Foreskin fibroblast (primary cell): ENCODE measurements at places on chromosomes 6 and 20.

GRCh38 chr6:38845931-38846330 lies 130.8 kb downstream of the DNAH8 start:
- DNase-seq = no peak

DNA sequence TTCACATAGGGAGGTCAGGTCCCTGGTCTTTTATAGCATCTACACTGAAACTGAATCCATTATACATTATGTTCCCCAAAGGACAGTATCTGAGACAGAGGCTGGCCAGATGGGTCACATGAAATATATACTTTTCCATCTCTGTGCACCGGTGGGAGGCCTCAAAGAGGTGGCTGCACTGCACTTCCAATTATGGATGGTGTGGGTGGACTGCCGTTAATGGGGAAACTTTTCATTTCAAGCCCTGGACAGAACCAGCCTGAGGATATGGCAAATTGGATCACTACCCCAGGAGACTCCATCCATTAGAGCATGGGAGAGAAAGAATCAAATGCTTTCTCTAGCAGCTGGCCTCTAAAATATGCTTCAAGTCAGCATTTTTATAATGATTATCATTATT lies 280.5 kb upstream of the OPRM1 start:
- no peak for DNase-seq

- no peak for DNase-seq
These were observed 137.0 kb upstream of the CCN2 start for GRCh38 chr6:132088150-132088549.

DNA sequence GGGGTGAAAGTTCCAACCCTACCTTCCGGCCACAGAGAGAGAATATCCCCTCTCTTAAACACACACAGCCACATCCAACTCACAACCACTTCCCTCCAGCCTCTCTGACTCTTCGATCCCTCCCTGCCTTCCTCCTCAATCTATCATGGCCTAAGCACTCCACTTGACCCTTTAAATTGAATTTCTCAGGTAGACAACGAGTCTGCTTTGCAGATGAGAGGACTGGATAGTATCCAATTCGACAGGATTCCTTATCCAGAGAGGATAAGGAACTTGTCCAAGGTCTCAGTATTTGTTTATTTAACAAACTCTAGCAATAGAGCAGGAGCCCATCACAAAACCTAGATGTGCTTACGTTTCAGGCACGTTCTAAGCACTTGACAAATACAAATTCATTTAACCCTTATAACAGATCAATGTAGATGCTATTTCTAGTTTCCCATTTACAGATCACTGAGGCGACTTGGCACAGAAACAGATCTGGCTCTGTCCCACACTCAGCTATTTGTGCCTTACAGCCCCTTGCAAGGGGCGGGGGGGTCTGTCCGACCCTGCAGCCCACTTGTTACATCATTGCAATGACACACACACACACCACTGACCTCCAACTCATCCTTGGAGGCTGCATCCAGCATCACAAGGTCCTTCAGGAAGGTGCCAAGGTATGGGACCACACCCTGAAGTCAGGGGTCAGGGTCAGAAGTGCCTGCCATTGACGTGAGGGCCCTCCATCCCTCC lies 4.5 kb downstream of the RGL2 start:
- no peak for DNase-seq

DNA sequence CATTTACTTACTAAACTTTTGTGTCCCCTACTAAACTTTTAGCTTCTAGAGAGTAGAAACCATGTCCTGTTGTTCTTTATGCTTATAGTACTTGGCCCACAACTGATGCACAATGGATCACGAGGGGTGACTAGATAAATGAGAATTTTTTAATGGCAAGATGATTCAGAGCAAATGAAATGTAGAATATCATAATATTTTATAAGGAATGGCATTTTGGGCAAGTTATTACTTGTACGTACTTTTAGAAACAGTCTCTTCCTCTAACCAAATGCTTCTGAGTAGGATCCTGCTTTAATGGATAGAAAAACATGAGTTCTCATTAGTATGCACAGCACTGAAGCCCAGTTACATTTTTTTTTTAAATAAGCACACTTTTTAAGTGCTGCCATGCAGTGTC lies 336.3 kb downstream of the NRN1 start:
- no peak for DNase-seq

DNA sequence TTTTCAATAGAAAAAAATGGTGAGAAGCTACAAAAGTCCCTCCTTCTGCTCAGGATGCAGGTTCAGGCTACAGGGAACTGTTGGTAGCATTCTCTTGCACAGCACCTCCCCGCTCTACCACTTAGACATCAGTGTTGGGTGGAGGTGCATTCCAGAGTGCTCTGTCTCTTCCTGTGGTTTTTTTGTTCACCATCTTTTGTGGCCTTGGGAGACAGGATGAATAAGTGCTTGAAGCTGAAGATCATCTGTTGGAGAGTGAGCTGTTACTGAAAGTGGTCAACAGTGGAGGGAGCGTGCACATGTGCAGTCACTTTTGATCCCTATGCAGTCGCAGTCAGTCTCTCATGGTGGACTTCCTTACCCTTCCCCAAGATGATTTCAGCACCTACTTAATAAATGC lies 16.6 kb upstream of the BTBD3 start:
- peak; percentile 86 for DNase-seq

DNA sequence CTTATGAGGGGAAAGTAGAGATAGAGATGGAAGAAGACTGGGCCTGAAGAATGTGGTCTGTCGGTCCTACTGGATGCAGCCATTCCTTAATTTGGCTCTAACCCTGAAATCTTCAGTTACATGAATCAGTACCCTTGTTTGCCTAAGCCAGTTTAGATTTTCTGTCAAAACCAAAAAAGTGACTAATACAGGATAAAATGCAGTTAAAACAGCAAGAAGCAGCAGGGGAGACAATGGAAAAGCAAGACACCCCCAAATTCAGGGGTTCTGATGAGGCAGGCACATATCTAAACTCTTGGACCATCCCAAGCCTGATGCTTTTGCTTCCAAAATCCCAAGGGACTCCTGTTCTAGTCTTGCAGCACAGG lies 17.4 kb upstream of the UBE2V1 start:
- DNase-seq = no peak

GRCh38 chr6:118280210-118280609 lies 267.9 kb upstream of the PLN start:
- peak; percentile 33 for DNase-seq

- no peak for DNase-seq
These were observed 9.0 kb downstream of the CST9 start for GRCh38 chr20:23596579-23597250.

DNA sequence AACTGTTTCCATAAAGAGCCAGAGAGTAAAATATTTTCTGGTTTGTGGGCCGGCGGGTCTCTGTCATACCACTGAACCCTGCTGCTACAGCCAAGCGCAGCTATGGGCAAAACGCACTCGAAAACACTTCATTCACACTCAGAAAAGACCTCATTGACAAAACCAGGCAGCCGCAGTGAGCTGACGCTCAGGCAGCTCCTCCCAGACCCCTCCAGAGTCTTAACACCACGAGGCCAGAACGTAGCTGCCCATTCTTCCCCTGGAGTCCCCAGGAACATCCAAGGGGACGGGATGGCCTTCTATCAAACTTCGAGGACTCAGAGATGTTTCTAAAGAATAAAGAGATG lies 35.6 kb upstream of the ZBP1 start:
- DNase-seq = no peak

- peak; percentile 68 for DNase-seq
These were observed 6.7 kb downstream of the RWDD2A start for GRCh38 chr6:83199863-83200225.

DNA sequence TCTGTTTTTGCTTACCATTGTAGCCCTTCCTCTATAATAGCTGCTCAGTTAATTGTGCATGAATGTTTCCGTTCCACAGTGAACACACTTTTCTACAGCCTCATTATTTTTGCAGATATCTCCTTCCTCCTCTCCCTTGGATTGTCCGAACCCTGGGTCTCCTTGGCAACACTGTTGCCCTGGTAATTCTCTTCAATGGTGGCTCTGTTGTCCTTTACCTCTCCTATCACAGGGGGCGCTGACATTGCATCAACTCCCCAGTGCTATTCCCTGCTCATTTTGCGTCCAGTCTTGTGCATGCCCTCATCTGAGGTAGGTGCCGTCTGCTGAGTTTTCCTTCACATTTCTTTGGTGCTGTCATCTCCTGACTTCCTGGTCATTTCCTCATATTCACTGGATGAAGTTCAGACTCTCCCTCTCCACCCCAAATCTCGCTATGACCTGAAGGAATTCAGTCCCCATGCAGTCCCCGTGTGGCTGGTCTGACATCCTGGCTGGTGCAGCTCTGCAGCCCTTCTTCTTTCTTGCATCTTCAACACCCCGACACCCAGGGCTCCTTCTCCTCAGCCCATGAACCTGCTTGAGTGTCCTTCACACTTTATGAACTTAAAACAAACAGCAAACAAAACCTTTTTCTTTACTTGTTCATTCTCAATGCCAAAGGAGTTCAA lies 21.1 kb downstream of the PHACTR2 start:
- DNase-seq = no peak

- DNase-seq = no peak
These were observed 8.7 kb upstream of the ZSCAN12 start for GRCh38 chr6:28408076-28408802.

DNA sequence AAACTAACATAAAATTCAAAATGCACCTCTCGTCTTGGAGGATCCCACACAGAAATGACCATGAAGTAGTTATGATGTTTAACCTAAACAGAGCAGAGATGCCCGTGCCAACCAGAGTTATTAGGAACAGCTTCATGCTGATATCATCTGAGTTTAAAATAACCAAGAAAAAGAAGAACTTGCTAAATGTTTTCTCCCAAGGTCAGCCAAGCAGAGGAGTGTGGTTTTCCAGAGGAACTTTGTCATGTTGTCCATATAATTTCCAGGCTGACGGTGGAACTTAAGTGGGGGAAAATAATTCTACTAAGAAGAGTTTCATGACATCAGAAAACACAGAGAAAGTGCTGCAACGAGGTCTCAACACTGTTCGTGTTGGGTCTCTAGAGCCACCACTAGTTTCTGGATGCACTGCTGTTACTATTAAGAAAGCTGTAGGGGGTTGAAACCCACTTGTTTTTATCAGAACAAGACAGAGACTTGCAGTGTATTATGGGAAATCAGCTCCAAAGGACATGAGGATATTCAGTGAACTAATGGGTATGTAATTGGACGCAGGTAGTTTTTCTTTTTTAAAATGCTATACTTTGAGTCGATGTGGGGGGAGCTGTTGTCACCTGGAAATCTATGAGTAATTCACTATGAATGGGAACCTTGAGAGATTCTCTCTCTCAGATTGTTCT lies 5.2 kb downstream of the AGPAT4 start:
- no peak for DNase-seq

GRCh38 chr20:48697845-48698491 lies 129.8 kb downstream of the PREX1 start:
- DNase-seq = peak; percentile 84

DNA sequence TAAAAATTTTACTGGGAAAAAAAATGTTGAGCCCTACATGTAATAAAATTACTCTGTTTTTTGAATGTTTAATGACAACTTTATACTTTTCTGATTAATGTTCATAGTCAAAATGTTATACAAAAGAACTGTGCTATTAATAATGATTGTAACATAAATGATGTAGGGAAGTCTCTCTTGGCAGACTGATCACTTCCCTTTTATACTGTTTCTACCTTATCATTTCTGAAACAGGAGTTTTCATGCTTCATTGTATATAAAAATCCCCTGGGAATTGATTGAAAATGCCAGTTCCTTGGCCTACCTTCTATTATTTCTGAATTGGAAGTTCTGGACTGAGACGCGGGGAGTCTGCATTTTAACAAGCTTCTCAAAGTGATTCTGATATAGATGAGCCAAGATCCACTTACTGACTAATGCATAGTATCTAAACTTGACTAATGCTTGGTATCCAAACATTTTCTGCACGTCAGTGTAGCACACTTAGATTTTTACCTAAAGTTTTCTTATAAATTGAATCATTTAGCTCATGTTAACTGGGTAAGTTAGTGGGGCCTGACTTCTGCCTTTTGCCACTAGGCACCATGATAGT lies 7.2 kb upstream of the HDAC2 start:
- DNase-seq = peak; percentile 16

GRCh38 chr6:160279850-160280249 lies 21.2 kb upstream of the SLC22A2 start:
- peak; percentile 55 for DNase-seq

DNA sequence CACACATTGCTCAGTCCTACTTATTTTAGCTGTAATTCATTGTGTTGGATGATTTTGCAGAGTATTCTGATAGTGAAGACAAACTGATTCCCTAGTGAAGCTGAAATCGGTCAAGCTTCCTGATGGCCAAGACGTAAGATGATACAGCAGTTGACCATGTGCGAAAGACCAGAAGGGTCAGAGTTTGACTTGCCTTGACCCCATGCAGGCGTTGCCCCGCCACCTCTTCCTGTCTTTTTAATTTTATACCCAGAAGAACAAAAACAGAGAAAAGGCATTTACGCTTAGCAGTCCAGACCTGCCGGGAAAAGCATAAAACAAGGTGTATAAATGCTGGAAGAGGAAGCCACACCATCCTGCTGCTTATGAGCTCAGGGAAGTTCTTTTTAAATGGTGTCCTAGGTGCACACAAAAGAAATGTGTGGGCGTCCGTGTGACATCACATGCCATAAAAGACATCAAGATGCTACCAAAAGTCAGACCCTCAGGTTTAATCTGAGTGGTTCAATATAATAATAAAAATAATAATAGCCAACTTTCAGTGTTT lies 32.2 kb downstream of the TSHZ2 start:
- no peak for DNase-seq

DNA sequence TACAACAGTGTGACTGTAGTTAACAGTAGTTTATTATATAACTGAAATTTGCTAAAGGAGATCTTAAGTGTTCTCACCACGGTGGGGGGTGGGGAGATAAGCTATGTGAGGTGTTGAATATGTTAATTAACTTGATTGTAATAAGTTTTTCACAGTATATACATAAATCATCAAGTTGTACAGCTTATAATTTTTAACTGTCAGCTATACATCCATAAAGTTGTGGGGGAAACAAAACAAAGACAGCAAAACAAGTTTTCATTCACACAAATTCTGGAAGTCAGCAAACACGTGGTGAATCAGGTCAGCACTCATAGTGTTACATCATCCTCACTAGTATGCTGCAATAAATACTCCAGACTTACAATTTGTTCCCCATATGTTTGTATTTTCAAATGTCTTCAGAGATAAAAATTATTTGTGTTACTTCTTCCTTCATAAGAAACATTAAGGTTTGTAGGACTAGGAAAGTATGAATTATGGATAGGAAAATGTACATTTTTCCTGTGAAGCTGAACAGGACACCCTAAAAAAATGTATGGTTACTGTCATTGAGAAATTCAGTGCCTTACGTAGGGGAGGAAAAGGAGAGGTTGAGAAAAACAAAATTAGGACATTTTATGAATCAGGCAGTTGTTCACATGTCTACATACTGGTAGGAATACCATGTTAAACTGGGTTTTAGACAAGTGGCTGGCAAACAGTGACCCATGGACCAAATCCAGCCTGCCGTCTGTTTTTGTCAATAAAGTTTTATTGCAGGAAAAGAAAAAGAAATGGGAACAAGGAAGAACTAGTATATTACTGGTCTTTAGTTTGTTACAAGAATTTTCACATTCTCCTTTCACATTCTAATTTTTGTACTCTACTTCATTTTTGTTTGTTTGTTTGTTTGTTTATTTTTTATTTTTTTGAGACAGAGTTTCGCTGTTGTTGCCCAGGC lies 6.0 kb downstream of the SUMO4 start:
- peak; percentile 11 for DNase-seq
